Progenitor cell of endocrine pancreas (in vitro differentiated cells): ENCODE measurements at places on chromosomes 5 and 9.

DNA sequence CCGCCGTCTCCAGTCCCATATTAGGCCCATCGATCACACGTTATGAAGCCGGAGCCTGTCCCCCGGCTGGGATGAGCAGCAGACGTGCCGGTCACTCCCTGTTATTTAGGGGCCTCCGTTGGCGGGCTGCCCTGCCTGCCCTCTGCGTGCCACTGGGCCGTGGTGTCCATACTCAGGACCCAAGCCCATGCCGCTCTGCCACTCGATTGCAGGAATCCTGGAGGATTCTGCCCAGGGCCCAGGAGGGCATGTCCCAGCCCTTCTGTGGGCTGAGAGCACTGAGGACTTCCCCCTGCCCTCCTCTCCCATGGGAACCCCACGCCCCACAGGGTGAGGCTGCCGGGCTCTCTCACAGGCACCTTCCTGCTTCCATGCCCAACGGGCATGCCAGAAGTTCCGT lies 19.6 kb upstream of the LAMC3 start:
- DNase-seq = no peak

GRCh38 chr9:133584559-133585476 lies 24.4 kb downstream of the FAM163B start:
- DNase-seq = no peak

GRCh38 chr5:140239939-140240700 lies 62.8 kb downstream of the PFDN1 start:
- peak; percentile 45 for DNase-seq

DNA sequence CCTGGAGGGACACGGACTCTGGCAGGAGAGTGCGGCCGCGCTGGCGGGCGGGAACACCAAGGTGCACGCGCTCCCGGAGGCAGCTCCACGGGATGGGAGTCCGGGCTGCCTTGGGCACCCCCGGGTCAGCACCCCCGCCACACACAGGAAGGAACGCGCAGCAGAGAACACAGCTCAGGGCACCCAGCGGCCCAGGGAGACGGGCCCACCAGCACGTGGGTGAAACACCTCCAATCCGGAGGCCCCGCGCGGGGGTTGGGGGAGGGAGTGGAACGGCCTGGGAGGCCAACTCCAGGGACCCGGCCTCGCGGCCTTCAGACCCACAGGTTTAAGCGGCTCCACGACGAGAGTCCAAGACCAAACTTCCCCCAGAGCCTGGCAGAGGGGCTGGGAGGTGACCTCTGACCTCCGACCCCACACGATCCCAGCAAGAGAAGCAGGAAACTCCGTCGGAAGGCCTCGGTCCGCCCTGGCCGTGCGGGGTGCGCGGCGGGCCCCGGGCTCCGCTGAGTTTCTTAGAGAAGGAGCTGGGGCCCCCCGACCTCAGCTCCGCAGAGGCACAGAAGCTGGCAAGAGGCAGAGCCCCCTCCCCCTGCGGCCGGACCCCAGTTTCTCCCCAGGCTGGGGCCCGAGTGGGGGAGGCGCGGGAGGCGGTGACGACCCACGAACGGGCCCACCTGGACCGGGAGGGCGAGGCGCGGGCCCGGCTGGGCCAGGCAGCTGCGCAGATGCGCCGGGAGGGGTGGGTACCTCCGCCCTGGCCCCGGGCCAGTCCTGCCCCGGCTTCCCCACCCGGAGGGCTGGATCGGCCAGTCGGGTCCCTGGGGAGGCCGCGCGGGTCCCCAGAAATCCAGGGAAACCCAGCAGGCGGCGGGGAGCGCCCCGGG lies 851 bp downstream of the NACC2 start:
- DNase-seq = no peak

DNA sequence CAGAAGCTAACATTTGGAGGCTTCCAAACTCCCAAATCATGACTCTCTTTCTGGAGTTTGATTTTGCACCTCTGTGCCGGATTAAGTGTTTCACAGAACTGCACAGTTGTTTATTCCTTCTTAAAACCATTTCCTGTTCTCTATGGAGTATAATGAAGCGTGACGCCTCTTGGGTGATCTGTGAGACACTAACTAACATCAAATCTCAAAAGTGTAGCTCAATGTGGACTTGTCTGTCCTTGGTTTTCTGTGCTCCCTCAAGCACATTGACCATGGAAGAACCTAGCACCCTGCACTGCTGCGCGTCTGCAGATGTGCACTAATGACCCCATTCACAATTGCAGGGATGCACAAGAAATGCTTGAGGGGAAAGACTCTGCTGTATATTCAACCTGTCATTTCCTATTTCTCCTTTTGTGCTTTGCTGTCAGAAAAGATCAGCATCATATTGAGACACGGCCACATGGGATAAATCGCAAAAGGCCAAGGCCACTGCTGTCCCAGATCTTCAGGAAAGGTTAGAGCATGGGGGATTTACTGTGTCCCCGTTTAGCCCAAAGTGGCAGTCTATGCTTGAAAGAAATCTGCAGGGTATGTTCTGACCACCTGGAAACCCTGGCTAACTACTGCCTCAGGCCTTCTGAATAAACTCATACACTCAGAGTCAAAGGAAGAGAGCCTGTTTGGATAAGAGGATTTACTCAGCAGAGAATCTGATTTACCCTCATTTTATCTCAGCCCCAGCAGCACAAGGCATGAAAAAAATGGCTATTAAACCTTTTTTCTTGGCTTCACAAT lies 109.6 kb downstream of the BAAT start:
- DNase-seq = no peak

DNA sequence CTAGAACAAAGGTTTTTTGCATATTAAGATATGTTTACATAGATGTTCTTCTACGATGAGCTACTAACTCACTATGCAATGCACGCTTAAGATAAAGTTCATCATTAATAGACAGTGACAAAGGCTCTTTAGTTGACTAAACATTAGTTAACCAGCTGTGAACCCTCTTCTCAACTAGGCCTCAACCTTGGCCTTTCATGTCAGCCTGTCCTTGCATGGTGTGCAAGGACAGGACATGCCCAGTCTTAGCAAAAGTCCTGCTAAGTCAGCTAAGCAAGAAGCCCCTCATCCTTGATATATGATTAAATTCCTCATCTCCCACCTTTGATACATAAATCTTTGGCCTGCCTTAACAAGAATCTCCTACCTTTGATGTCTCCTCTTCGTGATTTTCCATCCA lies 50.9 kb downstream of the PLPP1 start:
- DNase-seq = no peak

DNA sequence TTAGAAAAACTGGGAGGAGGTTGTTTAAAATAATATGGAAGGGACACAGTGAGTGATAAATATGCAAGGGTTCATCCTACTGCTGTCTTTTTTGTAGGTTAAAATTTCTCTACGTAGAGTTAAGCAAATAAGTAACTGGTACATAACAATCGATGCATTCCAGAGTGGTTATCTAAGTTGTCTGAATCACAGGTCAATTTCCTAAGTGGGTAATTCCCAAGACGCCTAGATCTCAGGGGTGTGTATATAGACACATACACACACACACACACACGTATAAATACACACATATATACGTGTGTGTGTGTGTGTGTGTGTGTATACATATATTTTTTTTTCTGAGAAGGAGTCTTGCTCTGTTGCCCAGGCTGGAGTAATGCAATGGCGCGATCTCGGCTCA lies 22.3 kb downstream of the CAAP1 start:
- no peak for DNase-seq

DNA sequence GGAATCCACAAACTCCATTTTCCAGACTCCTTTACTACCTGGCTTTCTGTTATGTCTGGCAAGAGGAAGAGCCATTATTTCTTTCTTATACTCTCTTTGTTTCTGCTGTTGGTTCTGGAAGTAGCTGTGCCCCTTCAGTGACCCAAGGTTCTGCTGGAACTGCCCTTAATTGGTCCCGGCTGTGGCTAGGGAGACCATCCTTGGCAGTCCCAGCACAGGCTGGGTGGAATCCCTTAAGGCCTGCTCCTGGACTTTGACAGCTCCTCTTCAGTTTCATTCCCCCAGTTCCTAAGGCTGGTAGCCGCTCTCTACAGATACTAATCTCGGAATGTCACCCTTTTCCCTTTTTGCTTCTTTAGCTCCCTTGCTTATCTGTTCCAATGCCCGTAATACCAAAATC lies 81.9 kb upstream of the GLIS3 start:
- no peak for DNase-seq

- DNase-seq = no peak
Observed at GRCh38 chr5:11007269-11007870, 246.3 kb upstream of the DAP start.

DNA sequence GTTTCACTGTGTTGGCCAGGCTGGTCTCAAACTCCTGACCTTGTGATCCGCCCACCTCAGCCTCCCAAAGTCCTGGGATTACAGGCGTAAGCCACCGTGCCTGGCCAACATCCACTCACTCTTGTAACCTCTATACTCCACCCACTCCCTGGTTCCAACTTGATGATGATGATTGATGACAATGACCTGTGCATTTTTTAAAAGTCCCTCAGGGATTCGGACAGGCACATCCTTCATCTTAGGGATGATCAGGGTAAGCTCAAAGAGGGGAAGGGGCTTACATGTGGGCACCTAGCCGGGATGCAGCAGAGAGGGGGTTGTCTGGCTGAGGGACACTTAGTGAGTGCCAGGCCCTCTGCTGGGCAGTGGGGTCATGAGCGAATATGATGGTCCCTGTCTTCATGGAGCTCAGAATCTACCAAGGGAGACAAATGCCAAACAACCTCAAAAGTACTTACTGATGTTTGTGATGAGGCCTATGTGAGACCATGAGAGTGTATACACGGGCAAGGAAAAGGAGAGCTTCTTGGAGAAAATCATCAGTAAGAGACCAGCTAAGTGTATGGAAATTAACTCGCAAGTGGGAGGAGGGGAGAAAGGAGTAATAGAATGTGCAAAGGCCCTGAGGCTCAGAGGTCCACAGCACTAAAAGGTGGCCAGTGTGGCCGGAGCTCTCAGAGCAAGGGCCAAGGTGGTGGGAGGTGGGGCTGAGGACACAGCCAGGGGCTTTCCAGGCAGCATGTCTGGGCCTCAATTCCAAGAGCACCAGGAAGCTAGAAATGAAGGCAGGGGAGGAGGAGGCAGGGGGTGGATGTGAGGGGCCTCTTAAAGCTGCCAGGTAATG lies 27.4 kb downstream of the LHX2 start:
- DNase-seq = no peak

DNA sequence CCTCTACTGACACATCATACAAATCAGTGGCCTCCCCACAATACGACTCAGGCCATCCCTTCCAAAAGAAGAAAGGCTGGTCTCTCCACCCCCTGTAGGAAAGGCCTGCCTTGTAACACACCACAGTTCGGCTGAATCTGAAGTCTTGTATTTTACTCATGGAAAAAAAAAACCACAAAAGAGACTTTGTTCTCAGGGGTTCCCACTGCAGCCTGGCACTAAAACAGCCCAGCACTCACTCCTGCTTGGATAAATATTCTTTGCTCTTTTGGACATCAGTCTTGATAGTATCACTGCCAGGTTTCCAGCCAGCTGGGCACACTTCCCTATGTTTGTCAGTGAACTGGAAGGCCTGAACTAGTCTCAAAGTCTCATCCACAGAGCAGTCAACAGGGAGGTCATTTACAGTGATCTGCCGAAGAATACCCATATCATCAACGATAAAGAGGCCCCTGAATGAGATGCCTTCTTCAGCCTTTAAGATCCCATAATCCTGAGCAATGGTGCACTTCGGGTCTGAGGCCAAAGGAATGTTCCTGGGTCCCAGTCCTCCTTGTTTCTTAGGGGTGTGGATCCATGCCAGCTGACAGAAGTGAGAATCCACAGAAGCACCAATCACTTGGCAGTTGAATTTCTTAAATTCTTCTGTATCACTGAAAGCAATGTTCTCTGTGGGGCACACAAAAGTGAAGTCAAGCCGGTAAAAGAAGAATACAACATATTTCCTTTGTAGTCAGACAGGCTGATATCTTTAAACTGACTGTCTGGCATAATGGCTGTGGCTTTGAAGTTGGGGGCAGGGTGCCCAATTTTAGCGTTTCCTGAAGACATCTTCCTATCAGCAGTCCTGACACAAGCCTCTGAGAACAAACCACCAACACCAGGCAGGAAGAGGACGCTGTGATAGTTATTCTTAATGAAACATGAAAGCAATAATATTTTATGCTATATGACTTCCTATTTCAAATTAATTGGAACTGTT lies 198.1 kb downstream of the LURAP1L start:
- no peak for DNase-seq

DNA sequence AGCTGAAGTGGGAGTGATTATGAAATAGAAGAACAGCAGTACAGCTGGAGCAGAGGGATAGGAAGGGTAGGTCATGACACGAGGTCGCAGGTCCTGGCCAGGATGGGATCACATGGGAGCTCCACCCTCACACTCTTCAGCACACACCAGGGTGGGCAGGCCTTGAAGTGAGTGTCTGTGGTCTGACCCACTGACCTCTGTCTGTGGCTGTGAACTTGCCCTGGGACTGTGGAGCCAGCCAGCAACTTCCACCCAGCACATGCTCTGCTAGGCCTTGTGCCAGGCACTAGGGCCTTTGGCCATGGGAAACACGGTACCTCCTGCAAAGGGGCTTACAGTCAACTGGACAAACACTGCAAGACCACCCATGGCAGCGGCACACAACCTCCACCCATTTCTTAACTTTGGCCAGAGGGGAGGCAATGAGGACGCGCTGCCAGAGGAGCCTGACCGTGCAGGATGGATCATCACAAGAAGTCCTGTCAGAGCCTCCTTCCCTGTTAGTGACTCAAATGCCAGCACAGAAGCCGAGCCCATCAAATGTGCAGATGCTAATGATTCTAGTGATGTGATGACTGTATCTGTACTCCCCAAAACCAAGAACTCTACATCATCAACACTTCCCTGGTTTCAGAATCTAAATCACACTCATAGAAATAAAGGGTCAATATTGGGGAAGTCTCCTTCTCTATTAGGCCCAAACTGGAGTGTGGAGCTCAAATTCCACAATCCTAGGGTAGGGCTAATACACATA lies 113.6 kb downstream of the DPYSL3 start:
- DNase-seq = no peak

DNA sequence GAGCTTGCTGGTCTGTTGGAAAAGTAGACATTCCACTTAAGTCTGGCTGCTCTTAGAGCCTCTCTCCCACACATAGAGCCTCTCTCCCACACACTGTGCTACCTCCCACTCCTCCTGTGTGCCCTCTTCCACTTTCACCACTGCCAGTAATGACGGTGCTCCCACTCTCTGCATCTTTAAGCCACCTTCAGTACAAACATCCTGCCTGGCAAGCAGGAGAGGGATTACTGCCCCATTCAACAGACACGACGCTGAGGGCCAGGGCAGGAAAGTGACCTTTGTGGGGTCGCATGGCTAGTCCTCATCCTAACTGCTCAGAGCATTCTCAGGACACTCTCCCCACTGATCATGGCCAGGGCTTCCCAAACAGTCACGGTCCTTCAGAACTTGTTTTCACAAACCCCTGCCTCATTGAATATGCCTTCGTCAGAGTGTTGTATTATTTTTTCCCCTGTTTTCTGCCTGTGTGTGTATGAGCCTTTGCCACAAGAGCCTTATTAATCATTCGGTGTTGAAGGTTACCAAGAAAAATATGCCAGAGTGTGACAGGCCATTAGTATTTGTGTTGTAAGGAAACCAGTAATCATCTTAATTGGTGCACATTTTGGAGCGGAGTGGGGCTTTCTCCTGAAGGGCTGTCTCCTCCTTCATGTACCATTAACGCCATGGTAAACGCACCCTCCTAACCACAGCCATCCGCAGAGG lies 87.1 kb upstream of the SAP30L start:
- no peak for DNase-seq
